Left renal cortex interstitium (tissue), 4 donors: ENCODE measurements at places on chromosomes 3 and 15. TPM values are rescaled to one million over a fixed set of nuclear protein-coding genes. Genes with fewer than 3 reads are reported as not detected.

The AQP9 gene
- polyA plus RNA-seq: 0.40 TPM

The ZNF662 gene
- polyA plus RNA-seq: 44.1 TPM

The ADGRG7 gene
- 0.08 TPM for polyA plus RNA-seq

GRCh38 chr3:79514069-79514468 is 253.7 kb downstream of the ROBO1 start:
- no peak for DNase-seq

The SLITRK3 gene
- 0.78 TPM for polyA plus RNA-seq

GRCh38 chr15:63599401-63600000 is 2.3 kb downstream of the FBXL22 start:
- DNase-seq: no peak

DNA sequence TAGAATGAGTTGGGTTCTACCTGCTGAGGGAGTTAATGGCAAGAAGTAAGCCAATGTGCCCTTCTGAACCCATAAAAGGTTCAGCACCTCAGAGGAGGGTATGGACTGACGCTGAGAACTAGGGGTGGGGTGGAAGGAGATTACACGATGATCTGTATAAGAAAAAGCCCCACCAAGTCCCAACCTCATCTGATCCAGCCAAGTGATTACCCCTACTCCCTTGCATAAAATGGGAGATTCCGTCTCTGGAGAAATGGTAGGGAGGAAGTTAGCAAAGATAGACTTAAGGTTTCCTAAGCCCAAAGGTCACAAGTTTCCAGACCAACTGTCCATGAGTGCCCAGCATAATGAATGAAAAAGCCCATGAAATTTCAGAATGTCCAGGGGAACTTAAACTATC is 7.1 kb upstream of the DVL3 start:
- DNase-seq: no peak
